ENCODE measurements at places on chromosomes 2 and 18.
A peak's percentile ranks its signal among the peaks of the same experiment; 100 is the strongest.

GRCh38 chr18:58682429-58683069, 11.3 kb downstream of the MALT1 start:
- DNase-seq: peak; percentile 95

- DNase-seq: peak; percentile 94
Observed at GRCh38 chr18:77071711-77072292, 60.8 kb downstream of the MBP start.

GRCh38 chr18:47619771-47620448, 310.5 kb downstream of the SMAD2 start:
- no peak for DNase-seq

DNA sequence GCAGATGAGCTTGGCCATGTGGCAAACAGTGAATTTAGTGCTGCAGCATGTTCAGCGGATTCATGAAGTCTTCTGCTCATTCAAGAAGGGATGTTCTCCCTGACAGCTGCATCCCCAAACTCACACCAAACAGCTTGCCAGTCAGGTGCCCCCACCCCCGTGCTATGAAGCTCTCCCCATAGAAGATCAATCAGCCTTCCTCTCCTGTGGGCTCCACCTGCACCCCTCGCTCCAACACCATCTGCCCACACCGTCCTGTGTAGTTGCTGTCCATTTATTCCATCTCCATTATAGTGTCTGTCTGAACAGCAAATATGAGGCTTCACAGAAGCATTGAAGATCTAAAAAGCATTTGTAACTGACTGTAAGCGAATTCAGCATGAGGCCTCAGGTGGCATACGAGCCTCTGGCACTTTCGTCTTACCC, 218.9 kb downstream of the BCL2 start:
- no peak for DNase-seq

GRCh38 chr2:146451972-146452371, 1392.9 kb upstream of the ACVR2A start:
- DNase-seq: no peak

GRCh38 chr18:42509750-42510415, 554.8 kb downstream of the PIK3C3 start:
- no peak for DNase-seq

DNA sequence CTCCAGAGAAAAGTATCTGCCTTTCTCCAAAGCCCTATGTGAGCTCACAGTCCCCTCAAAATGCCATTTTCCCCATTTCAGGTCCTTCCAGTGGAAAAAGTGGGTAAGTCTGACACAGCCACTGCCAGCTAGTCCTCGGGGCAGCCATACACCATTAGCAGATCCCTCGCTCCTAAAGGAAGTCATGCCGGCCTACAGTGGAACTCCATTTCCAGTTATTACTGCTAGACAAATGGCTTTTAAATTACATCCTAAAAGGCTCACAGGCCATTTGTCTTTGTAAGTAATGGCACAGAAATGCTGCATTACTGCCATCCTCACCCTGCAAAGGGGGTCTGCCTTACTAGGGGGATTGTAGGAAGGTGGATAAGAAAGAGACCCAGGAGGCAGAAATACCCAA, 259.4 kb upstream of the SIX2 start:
- DNase-seq: no peak

DNA sequence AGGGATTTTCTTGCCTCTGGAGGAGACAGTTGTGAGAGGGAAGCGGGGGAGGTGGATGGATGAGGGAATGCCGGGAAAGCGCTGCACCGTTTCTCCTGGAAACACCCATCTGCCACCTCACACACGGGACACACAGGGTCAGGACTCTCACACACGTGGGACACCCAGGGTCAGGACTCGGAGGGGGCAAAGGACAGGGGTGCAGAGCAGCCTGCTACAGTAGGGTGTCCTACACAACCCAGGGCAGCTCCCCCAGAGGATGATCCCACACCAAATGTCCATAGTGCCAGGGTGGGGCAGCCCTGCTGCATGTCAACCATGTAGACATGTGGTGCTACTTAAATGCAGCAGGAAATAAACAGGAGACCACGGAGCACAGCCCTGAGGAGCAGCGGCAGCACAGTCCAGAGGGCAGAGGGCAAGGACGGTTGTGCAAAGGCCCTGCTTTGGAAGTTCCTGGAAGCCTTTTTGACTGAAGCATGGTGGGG, 5.1 kb downstream of the RAMP1 start:
- DNase-seq: no peak

DNA sequence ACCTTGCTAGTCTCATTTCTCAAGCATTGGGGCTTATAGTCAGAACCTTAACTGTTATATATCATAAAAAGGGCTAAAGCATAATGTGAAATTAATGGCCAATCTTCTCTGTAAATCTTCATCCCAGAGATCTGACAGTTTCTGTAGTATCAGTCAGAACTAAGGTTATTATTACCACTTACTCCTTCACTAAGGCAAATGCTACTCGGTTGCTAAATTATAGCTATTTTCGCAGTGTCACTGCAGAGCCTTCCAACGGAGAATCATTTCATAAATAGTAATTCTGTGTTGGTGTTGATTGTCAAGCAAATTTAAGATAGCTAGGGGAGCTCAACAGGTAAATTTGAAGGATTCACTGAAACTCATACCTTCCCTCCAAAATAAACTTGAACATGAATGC, 258.0 kb downstream of the METTL4 start:
- DNase-seq: no peak

DNA sequence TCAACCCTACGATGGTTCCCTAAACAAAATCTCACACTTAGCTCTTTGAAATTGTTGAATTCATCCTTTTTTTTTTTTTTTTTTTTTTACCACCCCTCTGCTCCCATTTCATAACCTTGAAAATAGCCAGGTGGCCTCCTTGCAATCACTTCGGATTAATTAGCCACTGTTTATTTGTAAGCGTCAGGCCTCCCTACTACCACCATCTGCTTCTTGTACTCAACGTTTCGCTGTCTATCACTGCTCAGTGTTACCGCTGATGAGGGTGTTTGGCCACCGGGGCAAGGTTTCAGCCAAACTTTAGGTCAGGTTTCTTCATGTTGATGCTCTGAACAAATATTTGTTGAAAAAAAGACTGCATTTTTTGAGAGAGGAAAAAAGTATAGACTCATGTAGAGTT, 183.2 kb downstream of the EPHA4 start:
- DNase-seq: no peak

GRCh38 chr2:151977631-151978030, 121.2 kb downstream of the CACNB4 start:
- DNase-seq: no peak

DNA sequence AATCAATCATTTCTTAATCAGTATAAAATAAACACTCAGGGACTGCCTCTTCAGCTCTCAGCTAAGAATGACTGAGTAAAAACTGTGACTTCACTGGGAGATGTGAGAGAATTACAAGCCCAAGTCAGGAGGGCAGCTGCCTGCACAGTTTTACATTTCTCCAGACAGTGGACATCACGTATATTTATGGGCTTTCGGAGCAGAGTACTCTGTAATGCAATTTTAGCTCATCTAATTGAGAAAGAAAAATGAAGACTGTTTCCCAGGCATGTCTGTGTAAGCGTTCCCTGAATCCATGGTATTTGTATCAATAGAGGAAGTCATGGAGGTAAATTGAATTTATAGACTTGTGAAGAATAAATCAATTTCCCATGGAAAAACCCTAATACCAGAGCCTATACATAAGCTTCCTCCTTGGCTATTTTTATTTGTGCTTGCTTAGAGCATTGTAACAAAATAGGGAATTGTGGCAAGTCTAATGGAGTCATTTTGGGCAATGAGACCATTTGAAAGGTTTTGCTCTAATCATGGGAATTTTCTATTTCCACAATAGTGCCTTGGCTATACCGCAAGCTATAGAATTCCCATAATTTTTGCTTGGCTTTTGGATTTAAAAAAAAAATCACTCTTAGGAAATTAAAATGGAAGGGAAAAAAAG, 87.2 kb downstream of the SLC5A7 start:
- no peak for DNase-seq

- DNase-seq: no peak
Observed at GRCh38 chr2:673016-673415, 4.2 kb downstream of the TMEM18 start.

DNA sequence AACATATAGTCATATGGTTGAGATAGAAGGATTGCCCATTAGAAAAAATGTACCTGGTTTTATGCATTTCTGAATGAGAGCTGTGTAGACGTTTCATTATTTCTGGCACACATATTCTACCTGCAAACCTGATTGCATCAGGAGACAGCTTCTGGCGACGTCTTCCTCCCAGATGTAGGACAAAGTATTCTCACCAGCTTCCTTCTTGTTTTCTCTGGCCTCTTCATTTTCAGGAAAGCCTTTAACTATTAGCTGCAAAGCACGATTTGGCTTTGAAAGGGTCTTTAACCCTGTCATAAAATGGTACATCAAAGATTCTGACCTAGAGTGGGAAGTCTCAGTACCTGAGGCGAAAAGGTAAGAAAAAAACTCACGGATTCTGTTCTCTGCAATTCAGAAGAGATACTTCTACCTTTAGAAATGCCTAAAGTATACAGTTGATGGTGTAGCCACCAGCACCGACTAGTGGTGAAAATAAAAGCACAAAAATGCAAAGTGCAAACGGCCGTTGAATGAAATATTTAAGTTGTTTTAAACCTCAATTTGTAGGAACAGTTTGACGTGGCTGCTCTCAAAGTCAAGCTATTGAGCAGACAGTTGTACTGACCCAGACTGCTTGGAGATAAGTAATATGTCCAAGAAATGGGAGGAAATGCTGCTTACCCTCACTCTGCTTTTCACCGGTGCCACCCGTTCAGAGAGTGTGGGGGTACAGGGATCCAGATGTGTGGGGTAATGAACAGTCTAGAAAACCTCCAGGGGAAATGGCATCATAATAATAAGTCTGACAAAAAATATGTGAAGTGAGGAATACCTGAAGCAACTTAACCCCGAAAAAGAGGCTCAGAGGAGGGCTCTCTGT, 20.2 kb downstream of the IL18RAP start:
- peak; percentile 33 for DNase-seq

GRCh38 chr18:61669320-61669719, 223.5 kb downstream of the RNF152 start:
- DNase-seq: peak; percentile 26

GRCh38 chr2:173872714-173873113, 92.5 kb downstream of the SP3 start:
- DNase-seq: no peak

- DNase-seq: no peak
Observed at GRCh38 chr2:193581807-193582206, 1387.1 kb upstream of the TMEFF2 start.

- no peak for DNase-seq
Observed at GRCh38 chr2:170917219-170917913, 11.7 kb upstream of the GORASP2 start.

DNA sequence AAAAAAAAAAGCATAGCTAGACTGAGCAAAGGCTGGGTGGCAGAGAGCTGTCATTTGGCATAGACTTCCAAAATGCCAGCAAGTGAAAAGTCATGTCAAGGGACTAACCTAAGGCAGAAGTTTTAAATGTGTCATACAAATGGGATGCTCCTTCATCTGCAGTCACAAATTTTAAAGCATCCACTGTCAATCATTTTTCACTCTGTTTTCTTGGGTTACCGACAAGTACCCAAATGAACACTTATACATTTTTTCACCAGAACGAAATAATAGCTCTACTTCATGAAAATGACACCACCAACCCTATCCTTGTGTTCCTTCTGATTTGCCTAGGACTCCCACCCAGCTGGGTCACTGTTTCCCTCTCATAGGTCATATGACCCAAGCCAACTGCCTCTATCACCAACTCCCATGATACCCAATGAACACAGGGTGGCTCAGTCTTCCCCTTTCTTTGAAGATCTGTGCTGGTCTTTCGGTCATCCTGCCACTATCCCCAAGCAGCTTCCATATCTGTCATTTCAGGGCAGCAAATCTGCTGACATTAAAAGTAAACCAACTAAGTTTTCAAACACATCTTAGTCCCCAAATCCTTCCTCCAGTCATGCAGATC, 21.5 kb downstream of the KLF7 start:
- DNase-seq: no peak

DNA sequence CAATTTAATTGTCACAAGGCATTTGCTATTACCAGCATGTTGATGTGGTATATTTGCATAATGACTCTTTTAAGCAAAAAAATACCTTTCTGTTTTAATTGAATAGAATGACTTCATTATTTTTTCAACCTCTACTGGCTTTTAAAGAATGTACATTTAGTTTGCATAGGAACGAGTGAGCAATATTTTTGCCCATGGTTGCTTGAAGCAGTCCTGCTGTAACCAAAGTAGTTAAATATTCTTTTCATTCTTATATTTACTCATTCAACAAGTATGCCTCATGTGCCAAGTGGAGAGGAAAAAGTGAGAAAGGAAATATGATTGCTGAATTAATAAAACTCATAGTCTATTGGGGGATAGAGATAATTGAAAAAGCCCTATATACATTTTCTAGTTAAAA, 184.7 kb downstream of the DSEL start:
- DNase-seq: peak; percentile 5

GRCh38 chr2:156229724-156230362, 102.7 kb downstream of the NR4A2 start:
- no peak for DNase-seq

DNA sequence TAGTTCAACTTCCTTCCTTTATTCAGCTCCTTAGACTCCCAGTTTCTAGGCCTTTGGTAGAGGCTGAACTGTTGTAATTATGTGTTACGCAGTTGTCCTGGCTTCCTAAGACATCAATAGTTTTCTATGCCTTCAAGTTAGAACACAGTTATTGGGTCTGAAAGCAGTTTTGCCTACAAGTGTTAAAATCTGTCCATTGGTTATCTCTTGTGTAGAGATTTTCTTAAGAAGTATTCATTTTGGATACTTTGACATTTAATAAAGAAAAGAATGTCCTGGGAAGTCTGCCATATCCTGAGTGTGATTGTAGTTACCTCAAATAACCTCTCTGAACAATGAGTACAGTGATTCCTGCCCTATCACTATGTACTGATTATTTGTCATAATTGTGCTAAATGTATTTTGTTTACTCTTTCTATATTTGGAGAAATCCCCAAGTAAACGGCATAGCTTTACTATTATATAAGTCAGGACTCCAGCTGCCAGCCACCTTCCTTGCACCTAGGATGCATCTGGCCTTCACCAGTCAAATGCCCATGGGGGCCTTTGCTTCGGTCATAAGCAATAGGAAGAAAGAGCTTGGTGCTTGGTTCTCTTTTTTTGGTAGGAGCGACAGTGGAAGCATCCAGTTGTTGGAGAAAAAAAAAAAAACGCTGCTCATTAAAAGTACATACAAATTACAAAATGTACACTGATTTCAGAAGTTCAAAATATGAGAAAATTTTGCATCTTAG, 449.5 kb upstream of the PKDCC start:
- DNase-seq: peak; percentile 45

- DNase-seq: no peak
Observed at GRCh38 chr18:44759925-44760342, 79.2 kb downstream of the SETBP1 start.

GRCh38 chr18:24014986-24015638, 558 bp downstream of the TTC39C start:
- peak; percentile 77 for DNase-seq

- DNase-seq: peak; percentile 35
Observed at GRCh38 chr2:6653281-6653750, 212.4 kb downstream of the CMPK2 start.

DNA sequence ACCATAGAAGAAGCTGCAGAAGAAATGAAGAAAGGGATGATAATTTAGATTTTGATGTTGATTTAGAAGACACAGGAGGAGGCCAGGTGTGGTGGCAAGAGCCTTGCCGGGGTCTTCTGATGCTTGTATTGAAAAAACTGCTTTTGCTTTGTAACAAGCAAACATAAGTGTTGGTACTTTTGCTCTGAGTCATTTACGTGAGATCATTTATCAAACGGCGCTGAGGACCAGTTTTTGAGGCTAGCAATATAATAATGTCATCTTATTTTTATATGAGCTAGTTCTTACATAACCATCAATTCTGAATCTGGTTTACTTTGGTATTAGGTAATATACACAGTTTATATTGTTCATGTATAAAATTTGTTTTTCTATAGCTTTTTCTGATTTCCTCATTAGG, 30.6 kb downstream of the SPTBN1 start:
- no peak for DNase-seq

Measured in fibroblast of skin of right biceps (primary cell).